ENCODE measurements at places on chromosomes 7 and 10.

DNA sequence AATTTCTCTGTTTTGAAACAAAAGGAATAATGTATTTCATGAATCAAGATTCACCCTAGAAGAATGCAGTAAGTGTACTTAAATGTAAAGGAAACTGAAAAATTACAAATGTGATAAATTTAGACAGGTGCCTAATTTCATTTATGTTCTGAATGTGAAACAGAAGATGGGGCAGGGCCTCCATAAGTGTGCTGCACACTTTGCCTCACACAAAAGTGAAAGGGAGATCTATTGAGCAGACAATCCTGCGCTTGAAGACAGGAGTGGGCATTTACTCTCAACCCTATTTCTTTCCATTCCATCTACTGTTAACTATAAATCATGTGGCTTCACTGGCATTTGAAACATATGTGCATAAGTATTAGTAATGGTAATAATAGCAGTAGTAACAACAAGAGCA is 36.2 kb downstream of the GNG11 start:
- no peak for DNase-seq

- DNase-seq, result no peak
Observed at GRCh38 chr7:36736899-36737211, 12.6 kb upstream of the AOAH start.

GRCh38 chr7:98329100-98329790 is 47.8 kb downstream of the BRI3 start:
- DNase-seq, result no peak

- no peak for DNase-seq
Observed at GRCh38 chr10:8485032-8485431, 430.5 kb downstream of the GATA3 start.

DNA sequence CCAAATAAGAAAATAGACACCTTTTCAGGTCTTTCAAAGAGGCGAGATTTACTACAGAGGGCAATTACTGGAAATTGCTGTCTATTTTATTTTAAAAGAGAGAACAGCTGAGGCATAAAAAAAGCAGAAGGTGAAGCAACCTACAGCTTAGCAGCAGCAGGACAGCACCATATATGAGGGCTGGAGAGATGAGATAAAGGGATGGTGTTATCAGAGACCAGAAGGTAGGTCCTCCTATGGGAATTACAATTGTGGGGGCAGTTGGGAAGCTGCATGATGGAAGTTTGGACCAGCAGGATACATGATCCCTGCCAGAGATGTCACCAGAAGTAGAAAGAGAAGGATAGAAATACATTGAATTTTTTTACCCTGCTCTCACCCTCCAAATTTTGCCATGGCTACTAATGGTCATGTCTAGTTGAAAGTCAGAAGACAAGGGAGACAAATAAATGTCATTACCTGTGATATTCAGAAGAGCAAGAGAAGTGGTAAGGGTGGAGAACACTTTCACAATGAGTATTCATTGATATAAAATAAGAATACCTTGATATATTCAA is 77.2 kb upstream of the CALCR start:
- DNase-seq, result no peak

- no peak for DNase-seq
Observed at GRCh38 chr10:23994459-23995046, 214.4 kb upstream of the KIAA1217 start.

DNA sequence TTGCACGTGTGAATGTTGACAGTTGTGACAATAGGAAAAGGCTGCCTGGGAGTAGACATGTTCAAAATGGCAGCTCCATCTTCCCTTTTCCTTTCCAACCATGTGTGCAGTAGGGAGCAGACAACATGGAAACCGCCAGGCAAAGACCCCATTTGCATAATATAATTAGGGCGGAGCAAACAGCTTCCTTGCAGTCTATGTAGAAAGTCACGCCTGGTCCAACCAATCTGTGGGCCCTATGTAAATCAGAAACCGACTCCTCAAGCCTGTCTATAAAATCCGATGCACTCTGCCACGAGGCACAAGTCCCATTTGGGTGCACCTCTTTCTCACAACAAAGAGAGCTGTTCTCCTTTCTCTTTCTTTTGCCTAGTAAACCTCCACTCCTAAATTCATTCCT is 19.6 kb downstream of the NEBL start:
- DNase-seq, result no peak

DNA sequence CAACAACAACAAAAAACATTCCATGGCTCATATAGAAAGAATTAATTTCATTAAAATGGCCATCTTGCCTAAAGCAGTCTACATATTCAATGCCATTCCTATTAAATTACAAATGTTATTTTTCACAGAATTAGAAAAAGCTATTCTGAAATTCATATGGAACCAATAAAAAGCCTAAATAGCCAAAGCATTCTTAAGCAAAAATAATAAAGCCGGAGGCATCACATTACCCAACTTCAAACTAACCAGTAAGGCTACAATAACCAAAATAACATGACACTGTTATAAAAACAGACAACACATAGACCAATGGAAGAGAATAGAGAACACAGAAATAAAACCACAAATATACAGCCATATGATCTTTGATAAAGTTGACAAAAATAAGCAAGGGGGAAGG is 330.4 kb downstream of the KIF20B start:
- no peak for DNase-seq

GRCh38 chr10:8344756-8345155 is 290.3 kb downstream of the GATA3 start:
- DNase-seq, result no peak

DNA sequence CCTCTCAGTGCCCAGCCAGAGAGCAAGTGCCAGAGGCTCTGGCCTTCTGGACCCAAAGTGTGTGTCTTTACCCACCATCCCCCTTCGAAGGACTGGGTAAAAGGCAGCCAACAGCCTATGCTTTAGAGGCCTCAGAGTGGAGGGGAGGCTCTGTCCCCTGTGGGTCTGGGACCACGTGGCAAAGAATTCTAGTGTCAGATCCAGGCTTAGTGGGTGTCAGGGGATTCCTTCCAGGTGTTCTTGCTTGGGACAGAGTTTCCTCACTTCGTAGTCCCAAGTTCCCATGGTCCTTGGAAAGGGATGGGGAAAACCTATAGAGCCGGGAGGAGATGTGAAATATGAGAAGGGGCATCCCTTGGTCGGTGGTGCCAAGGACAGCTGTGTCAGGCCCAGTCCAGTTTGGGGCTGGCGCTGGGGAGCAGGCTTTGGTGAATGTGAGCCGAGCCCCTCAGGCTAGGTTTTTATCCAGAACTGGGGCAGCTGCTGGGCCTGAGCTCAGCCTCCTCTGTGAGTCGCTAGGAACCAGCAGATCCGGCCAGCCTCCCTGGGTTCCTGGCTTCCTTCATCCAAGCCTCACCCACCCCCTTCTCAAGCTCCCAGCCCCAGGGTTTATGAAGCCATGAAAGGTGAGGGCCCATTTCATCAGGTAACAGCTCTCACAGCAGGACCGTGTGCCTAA is 71.2 kb downstream of the C10orf105 start:
- DNase-seq, result no peak

- no peak for DNase-seq
Observed at GRCh38 chr10:112979927-112980326, 29.9 kb downstream of the TCF7L2 start.

DNA sequence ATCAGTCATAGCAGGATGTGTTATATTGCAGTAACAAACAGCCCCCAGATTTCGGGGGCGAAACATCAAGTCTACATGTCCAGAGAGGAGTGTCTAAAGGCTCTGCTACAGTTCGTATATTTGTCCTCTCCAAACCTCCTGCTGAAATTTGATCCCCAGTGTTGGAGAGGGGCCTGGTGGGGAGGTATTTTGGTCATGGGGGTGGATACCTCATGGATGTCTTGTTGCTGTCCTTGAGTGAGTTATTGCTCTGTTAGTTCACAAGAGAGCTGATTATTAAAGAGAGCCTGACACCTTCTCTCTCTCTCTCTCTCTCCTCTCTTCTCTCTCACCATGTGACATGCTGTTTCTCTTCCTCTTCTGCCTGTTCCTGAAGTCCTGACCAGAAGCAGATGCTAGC is 343.7 kb downstream of the TCERG1L start:
- no peak for DNase-seq

GRCh38 chr7:25389489-25390106 is 161.3 kb upstream of the NPVF start:
- no peak for DNase-seq

GRCh38 chr7:143415742-143416397 is 7.2 kb upstream of the EPHA1 start:
- no peak for DNase-seq

- no peak for DNase-seq
Observed at GRCh38 chr10:52649511-52649910, 123.1 kb downstream of the MBL2 start.

Data from NCI-H524 (cell line).